Sciatic nerve (tissue), 2 donors: ENCODE measurements at places on chromosomes 12 and 14.

DNA sequence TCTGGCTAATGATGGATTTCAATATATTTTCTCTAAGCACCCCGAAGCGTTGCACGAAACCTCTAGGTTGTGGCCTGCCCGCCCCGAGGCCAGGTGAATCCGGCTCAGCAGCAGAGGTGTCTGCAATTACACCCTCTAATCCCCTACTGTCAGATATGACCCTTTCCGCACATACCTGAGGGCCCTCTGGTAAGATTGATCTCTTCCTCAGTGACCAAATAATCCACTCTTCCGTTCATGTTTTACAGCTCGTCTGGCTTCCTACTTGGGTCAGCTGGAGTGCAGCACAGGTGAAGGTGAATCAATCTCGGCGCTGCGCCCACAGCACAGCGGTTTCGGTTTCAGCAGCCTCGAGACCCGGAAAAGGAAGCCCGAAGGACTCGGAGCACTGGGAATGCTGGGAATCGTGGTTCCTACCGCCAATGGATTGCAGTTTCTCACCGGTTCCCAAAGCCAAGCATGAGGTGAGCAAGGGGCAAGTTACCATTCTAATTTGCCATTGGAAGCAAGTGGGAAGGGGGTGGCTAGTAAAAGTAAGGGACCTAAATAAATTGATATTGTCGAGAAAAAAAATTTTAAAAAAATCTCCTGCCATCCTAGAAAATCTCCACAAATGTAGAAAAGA is at the start of gene SYNJ2BP:
SYNJ2BP (minus strand) TSS at position 366 of the 625 bp plus-strand sequence; CDS start at position 239, 127 bp downstream.
- DNase-seq = peak; percentile 73

DNA sequence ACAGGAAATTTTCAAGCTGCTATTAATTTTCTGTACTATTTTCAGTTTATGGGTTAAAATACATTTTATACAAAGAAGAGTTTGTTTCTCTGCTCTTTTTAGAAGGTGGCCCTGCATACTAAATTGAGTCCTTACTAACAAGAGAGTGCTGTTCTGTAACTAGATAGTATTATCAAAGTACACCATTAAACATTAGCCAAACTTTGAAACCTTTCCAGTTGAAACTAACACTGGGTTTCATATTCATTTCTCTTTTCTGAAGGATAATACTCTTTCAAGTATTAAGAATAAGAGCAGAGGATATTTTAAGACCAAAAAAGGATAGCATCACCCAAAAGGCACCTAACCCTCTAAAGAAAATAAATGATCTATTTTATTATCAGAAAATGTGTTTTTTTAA is 47.2 kb downstream of the PEBP1 start:
- no peak for DNase-seq

- no peak for DNase-seq
These were observed 49.2 kb upstream of the SSTR1 start for GRCh38 chr14:38158468-38158867.

- DNase-seq = no peak
These were observed 66.3 kb downstream of the CLIP1 start for GRCh38 chr12:122356192-122356635.

GRCh38 chr12:79360286-79360685 is 330.5 kb downstream of the PAWR start:
- DNase-seq = no peak

DNA sequence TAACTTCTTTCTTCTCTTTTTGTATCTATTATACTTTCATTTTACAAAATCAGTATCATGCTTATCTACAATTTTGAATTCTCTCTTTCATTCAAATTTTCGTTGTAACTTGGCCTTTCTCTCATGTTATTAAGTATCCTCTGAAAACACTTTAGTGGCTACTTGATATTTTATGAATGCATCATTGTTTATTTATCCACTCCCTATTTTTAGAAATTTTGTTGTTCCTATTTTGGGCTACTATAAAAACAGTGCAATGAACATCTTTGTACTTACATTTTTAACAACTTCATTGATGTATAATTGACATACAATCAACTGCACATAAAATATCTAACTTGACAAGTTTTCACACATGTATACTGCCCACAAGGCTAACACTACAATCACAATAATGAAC is 44.0 kb upstream of the AMIGO2 start:
- no peak for DNase-seq

DNA sequence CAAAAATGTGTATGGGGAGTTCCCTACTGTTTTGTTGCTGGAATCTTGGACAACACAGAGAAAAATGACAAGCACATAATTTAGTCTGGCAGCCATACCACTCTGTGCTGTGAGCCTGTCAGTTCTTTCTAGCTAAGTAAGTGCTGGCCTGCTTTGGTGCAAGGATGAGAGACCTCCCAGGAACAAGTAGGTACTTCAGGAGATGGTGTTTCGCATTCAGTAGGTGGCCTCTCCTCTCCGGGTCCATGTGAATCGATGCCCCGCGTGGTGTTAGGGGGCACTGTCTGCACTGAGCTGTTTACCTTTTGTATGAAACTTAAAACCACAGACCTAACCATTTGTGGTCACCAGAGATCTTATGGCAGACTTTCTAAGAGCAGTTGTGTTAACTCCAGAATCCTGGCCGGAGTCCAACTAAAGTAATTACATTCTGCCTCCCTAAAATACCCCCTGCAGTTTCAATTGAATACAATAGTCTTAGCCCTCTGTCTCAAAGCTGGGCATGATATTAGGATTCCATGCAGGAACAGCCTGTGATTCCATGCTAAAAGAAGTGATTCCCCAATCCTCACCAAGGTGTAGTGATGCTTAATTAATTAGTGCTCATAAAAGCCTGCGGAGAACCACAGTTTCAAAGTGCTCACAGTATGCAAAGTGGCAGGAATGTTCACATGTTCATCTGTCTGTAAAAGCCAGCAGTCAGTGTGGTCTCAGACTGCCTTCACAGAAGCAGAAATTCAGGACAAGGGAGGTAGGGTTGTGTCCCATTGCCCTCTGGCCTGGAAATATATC is 64.2 kb downstream of the LLPH start:
- no peak for DNase-seq

DNA sequence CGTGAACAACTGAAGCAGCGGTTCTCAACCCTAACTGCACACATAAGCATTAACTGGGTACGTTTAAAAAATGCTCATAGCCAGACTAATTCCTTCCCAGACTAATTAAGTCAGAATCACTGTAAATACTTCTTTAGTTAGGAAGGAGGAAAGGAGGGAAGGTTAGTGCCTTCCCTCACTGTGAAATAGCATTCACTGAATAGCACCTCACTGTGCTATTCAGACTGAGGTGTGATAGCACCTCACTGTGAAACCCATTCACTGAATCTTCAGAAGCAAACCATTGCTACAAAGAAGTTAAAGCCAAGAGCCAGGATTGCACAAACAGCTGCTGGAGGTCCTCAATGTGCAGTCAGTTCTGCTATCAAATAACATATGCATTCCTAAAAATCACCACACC is 58.8 kb downstream of the RTN1 start:
- DNase-seq = no peak

DNA sequence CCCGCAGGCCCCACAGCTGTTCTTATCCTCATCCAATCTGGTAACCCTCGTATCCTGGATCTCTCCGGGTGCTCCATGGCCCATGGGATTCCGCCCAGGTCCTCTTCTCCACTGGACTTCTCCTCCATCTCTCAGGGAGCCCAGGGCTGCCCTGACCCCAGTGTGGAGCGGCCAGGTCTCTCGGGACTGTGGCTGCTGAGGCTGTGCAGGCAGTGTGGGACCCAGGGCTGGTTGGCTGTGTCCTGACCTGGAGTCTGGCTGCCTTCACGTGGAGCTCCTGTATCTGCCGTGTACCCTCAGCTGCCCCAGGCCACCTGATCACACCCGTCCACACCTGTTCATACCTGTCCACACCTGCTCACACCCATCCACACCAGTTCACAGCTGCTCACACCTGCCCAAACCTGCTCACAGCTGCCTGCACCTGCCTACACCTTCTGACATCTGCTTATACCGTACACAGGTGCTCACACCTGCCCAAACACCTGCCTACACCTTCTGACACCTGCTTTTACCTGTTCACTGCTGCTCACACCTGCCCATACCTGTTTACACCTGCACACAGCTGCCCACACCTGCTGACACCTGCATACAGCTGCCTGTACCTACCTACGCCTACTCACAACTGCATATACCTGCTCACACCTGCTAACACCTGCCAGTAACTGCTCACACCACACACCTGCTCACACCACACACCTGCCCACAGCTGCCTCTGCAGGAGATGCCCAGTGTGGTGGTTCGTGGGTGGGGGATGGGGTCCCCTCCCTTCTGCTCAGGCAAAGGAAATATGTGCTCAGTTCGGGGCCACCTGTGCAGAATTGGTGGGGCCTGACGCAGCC is 92.2 kb downstream of the GALNT9 start:
- DNase-seq = no peak

DNA sequence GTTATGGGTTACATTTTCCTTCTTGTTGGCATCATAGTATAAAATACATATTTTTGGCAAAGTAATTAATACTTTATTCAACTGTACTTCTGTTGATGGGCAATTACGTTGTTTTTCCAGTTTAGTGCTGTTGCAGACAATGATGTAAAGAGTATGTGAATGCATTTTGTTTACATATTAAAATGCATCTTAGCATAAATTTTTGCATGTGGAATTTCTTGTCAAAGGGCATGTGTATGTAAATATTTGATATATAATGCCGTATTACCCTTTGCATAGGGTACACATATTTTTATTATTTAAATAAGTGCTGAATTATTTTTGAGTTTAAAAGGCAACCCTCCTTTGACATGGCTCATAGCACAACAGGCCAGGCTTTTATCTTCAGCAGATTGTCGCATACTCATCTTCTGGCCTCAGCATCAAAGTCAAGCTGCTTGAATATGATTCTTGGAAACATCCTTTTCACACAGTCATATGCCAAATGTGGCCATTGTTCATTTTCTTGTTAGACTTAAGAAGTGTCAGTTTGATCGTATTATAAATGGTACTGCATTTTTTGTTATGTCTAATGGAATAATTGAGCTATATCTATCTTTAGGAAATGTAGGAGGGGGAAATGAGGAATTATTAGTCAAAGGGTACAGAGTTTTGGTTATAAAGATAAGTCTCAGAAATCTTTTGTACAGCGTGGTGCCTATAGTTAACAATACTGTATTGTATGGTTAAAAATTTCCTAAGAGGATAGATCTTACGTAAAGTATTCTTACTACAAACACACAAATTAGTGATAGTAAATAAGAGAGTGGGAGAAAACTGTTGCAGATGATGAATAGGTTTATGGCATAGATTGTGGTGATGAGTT is 138.5 kb downstream of the FUT8 start:
- DNase-seq = no peak
